ENCODE measurements at places on chromosomes 3 and 15.

- DNase-seq, result no peak
Observed at GRCh38 chr3:134314588-134315285, 59.5 kb downstream of the AMOTL2 start.

GRCh38 chr3:165159760-165160421 is 36.3 kb downstream of the SLITRK3 start:
- DNase-seq, result no peak

DNA sequence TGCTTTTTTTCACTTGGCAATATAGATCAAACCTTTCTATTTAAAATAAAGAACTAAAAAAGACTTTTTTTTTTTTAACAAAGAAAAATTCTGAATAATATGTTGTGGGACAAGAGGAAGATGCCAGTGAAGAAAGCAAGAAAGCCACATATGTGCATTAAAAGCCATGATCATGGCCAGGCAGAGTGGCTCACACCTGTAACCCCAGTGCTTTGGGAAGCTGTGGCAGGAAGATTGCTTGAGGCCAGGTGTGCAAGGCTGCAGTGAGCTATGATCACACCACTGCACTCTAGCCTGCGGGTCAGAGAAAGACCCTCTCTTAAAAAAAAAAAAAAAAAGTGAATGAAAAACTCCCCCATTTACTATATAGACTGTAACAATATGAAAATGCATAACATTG is 23.9 kb downstream of the C2CD4B start:
- DNase-seq, result no peak

DNA sequence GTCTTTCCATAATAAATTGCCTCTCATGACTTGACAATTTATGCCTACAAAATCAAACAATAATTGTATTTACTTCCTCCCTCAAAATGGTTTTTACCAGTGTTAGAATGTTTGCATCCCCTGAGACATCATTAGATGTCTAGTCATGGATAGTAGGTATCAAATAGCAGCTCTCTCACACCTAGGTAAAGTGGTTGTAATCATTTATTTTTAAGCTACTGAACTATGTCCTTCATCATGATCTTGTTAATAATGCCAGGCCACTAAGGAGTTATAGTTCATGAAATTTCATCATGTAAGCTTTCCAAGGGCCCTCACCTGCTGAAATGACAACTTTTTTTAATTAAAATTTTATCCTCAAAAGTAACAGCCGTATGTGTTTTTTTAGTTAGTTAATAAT is 134.1 kb downstream of the ARPP21 start:
- no peak for DNase-seq

GRCh38 chr15:92958105-92958504 is 58.0 kb downstream of the CHD2 start:
- DNase-seq, result no peak

- DNase-seq, result peak; percentile 13
Observed at GRCh38 chr3:76570436-76571057, 469.4 kb upstream of the ROBO2 start.

- no peak for DNase-seq
Observed at GRCh38 chr15:61041886-61042285, 187.2 kb downstream of the RORA start.

- DNase-seq, result peak; percentile 13
Observed at GRCh38 chr3:72380711-72381493, 467.3 kb downstream of the SHQ1 start.

DNA sequence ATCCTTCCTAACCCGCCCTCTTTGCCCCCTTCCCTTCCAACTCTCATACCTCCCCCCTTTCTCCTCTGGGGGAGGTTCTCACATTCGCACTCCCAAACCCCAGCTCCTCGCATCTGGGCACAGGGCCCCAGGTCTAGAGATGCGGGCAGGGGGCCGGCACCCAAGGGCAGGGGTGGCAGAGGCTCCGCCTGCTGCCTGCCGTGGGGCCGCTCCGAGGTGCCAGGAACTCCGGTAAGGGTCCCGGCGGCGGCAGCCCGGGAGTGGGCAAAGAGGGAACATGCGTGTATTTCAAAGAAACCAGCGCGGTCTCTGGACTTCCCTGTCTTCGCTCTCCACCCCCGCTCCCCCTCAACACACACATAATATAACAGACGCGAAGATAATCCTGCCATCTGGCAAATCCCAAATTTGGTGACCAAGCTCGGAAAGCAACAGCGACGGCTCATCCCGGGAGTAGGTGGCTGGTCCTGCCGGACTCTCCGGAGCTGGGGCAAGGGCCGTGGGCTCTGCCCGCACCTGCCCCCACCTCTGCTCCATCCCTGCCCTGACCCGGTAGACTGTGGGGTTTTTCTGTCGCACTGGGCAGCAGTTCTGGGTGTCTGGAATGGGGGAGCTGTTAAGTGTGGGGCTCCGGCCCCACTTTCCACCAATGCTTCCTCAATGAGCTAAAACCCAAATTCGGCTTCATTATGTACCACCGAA is 31.0 kb downstream of the NR2F2 start:
- DNase-seq, result no peak

GRCh38 chr15:69997813-69998212 is 99.9 kb downstream of the TLE3 start:
- DNase-seq, result peak; percentile 10

DNA sequence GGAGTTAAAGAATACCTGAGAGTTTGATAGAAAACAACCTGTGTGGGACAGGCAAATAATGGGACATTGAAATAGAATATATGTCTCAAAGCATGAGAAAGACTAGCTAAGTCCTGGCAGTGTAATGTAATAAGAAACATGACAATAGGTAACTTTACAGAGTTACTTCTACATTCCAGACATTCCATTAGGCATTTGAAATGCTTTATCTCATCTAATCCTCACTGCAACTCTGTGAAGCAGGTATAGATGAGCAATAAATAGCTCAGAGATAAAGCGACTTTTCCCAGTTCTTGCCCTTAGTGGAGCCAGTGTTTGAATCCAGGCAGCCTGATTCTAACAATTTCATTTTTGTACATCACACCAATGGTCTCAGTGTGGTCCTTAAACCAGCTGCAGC is 76.8 kb downstream of the CPNE4 start:
- no peak for DNase-seq

DNA sequence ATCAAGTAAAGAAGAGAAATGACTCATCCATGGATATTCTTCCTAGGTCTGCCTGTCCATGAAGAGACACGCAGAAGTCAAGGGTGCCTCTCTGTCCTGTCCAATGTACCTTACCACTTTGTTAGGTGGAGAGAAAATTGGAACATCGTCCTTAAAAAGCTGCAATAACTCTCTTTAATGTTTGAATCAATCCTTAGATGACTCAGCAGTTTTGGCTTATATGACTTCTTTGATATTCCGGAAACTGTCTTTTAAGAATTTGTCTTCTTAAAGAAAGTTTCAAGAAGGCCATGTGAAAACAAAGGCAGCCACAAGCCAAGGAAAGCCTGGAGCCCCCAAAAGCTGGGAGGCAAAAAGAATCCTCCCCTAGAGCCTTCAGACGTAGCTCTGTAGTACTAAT is 49.2 kb downstream of the MRPL3 start:
- no peak for DNase-seq

DNA sequence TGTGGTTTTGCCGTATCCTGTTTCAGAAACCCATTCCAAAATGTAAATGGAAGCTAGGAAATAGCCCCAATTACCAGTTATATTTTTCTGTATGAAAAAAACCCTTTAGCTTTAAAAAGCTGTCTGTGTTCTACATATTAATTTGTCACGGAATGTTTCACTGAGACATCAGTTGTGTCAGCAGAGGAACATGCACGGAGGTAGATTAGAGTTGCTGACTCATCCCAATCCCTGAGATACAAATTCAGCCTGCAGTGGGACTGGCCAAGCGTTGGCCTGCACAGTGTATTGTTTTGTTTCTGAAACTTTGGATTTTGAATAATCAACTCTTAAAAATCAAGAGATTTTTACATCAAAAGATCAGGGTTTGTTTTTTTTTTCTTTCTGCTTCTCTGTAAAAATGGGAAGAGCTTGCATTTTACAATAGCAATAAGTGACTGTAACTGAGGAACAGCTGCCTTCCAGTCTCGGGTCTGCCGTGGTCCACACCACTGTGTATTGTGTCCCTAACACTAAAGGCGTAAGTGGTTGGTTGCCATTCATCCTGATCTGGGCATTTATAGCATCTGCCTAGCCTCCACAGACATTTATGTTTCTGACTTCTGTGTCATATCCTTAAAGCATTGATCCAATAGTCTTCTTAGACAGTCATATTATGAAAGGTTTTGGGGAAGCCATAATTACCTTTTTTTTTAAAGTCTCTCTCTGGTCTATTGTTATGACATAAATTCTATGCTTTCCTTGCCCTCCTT is 218.1 kb downstream of the ADAMTSL3 start:
- peak; percentile 68 for DNase-seq

- DNase-seq, result no peak
Observed at GRCh38 chr15:31195871-31196270, 94.3 kb upstream of the TRPM1 start.

- DNase-seq, result no peak
Observed at GRCh38 chr3:174937478-174937877, 78.3 kb downstream of the NAALADL2 start.

GRCh38 chr15:95647531-95648277 is 682.8 kb upstream of the NR2F2 start:
- DNase-seq, result no peak

GRCh38 chr3:135023996-135024658 is 229.1 kb downstream of the EPHB1 start:
- no peak for DNase-seq

DNA sequence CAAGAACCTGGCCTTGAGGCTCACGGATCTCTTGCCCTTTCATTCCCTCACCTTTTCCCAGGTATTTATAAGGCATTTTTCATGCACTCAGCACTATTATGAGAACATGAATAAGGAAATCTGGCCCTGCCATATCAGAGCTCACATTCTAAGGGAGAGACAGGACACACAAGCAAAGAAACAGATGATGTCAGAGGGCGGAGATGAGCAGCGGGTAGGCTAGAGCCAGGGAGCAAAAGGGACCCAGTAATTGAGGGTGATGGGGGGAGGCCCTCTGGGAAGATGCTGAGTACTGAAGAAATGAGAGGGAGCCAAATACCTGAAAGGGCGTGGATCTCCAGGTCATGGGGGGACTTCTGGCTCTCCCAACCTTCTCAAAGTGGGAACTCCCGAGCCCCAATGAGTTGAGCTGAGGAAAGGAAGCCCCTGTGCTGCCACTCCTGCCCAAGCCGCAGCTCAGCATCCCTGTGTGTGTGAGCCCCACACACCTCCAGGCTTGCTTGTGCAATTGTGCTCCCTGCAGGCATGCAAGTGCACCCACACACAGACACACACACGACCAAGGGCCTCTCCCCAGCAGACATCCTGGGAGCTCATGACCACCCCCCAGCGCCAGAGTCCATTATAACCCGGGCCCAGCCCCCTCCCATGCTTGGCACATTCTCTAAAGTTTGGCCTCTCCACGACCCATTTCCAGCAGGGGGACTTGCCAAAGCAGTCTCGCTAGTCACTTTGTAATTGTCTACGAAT is 81.4 kb upstream of the PXYLP1 start:
- DNase-seq, result no peak

GRCh38 chr15:48696627-48697312 is 51.3 kb upstream of the FBN1 start:
- no peak for DNase-seq

DNA sequence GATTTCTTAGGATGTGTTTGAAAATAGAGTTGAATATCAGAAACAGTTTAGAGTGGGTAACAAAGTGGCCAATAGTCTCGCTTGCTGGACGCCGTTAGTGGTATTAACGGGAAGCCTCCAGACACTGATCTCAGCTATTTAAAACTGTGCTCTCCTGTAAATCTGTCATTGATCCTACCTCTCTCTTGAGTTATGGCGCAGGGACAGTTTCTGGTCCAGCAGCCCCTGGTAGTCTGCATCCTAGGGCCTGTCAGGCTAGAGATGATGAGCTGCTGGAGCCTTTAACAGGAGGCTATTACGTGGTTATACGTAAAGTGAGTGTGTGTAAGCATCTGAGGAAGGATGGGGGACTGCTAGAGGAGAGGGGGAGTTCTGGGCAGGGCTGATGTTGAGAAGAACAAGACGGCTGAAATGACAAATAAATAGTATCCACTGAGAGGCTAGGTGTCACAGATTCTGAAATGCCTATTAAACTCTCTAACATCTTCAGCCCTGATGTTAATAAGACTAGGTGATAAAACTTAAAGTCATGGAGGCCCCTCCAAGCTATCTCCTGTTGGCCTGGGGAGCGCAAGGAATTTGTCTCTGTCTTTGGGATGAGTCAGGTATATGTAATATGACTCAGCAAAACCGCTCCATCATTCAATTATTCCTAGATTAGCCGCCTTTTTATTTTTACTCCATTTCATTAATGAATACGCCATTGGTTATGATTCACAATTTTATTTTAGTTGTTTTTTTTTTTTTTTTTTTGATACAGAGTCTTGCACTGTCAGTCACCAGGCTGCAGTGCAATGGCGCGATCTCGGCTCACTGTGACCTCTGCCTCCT is 155.7 kb downstream of the GREM1 start:
- no peak for DNase-seq

DNA sequence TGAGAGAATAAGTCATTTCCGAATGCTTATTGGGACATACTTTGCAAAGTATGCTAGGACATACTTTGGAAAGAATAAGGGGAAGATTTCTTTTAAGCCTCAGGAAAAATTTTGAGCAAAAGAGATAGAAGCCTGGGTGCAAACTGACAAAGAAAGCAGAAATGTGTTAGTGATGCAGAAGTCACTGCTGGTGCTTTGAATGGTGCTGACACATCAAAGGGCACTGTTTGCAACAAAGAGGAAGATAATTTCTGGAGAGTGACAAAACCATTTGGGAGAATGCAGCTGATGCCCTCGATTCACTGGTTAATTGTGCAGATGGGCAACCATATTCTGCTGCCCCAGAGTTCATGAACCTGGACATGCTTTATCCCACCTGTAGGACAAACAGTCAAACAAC is 11.0 kb upstream of the RAP2B start:
- no peak for DNase-seq

- DNase-seq, result no peak
Observed at GRCh38 chr15:94792196-94792595, 560.8 kb downstream of the MCTP2 start.

GRCh38 chr15:69143756-69144436 is 16.5 kb upstream of the GLCE start:
- no peak for DNase-seq

GRCh38 chr3:33395900-33396299 is 44.3 kb downstream of the UBP1 start:
- DNase-seq, result no peak

- DNase-seq, result no peak
Observed at GRCh38 chr15:91854639-91854990, 1.1 kb downstream of the SLCO3A1 start.

DNA sequence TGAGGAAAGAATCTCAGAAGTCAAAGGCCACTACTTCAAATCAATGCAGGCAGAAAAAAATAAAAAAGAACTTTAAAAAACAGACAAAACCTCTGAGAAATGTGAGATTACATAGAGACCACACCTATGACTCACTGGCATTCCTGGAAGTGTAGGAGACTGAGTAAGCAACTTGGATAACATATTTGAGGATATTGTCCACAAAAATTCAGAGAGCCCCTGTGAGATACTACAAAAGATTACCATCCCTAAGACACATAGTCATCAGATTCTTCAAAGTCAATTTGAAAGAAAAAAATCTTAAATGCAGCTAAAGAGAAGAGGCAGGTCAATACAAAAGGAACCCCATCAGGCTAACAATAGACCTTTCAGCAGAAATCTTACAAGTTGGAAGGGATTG is 887.3 kb downstream of the NTRK3 start:
- peak; percentile 74 for DNase-seq

Measured in myocyte (in vitro differentiated cells).